ENCODE measurements at places on chromosomes 11 and 22. TPM values are rescaled to one million over a fixed set of nuclear protein-coding genes. Genes with fewer than 3 reads are reported as not detected.

KCNJ1 gene
- total RNA-seq, result 0.15 TPM

LDHAL6A gene
- not detected for total RNA-seq

ST14 gene
- 107 TPM for total RNA-seq

PHF21B gene
- not detected for total RNA-seq

GPHA2 gene
- not detected for total RNA-seq

P4HA3 gene
- total RNA-seq, result 0.91 TPM

TMPRSS4 gene
- 1.5 TPM for total RNA-seq

ZC3H7B gene
- total RNA-seq, result 42.0 TPM

SPI1 gene
- total RNA-seq, result 0.32 TPM

SLC22A9 gene
- not detected for total RNA-seq

SLC22A12 gene
- not detected for total RNA-seq

DKK3 gene
- total RNA-seq, result 0.49 TPM

OR5P2 gene
- not detected for total RNA-seq
